Activated CD4-positive, CD25-positive, alpha-beta regulatory T cell treated with anti-CD3 and anti-CD28 coated beads, Interleukin-2, amount 50 U/mL, for 16 hours (primary cell): ENCODE measurements at places on chromosomes 16 and 17.

GRCh38 chr17:78414178-78415162 lies 36.0 kb downstream of the PGS1 start:
- no peak for DNase-seq

- DNase-seq: no peak
Measured at GRCh38 chr17:33560165-33560564, 267.1 kb upstream of the ASIC2 start.

DNA sequence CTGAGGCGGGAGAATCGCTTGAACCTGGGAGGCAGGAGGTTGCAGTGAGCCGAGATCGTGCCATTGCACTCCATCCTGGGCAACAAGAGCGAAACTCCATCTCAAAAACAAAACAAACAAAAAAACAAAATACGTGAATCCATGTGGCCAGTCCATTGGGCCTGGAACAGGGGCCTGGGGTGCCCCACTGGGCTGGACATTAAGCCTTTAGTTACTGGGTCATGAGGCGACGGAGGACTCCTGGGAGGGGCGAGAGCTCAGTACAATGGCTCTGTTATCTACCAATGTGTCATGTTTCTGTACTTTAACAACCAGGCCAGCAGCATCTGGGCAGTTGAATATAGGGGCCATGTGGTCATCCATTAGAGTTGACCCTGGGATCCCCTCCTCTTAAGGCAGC lies 18.9 kb upstream of the CLEC18A start:
- DNase-seq: no peak

DNA sequence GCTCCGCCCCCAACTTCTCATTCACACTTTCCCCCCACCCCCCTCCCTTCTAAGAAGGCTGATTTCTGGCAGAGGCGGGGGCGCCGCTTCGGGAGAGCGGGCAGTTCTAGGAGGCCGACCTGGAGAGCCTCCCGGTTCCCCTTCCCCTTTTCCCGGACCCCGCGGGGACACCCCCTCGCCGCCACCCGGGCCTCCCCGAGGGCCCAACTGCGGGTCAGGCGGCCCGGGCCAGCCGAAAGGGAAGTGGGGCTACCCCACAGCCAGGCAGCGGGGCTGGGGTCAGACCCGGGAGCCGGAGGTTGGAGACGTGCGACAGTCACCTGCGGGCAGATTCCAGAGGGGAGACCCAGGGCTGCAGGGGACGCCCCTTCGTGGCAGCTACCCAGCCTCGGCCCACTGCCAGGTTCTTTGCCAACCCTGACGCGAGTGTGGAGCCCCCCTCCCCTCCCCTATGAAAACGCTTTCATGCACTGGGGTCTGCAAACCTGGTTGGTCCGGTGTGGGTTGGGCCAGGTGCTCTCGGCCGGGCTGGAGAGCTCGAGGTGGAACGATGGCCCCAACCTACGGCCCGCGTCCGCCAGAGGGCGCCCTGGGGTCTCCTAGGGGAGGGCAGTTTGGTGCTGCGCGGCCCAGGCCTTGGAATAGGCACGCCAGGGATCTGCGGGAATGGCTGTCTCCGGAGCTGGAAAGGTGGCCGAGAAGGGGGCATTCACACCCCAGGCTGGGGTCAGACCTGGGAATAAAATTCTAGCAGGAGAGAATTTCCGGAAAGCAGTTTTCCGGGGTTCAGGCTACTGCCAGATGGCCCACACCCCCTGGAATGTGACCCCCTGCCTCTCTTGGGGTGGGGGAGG lies 721 bp upstream of the SOCS3 start:
- peak; percentile 83 for DNase-seq

DNA sequence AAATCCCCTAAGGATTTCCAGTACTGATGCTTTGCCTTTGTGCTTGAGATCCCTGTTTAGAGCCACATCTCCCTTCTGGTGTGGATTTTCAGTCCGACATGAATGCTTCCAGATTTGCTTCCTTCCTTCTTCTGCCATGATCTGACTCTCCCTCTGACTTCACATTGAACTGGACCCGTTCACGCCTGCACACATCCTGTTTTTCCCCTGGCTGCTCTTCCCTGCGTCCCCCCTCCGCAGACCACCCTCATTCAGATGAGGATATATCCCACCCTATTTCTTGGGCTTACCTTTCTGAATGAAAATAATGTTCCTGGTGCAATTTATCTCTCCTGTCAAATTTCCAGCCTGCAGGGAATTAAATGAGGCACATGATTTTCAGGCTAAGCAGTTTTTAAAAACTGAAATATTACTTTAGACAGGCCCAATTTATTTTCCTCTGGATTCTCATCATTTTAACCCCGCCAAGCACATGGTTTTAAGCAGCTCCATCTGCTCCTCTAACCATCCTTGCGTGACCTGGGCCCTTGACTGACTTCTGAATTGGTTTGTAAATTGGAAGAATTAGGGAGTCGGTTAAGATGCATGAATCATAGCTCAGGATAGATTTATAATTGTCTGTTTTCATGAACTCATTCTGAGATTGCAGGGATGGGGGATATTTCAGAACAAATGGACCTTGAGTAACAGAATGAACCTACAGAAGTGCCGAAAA lies 59.2 kb downstream of the BMERB1 start:
- no peak for DNase-seq

DNA sequence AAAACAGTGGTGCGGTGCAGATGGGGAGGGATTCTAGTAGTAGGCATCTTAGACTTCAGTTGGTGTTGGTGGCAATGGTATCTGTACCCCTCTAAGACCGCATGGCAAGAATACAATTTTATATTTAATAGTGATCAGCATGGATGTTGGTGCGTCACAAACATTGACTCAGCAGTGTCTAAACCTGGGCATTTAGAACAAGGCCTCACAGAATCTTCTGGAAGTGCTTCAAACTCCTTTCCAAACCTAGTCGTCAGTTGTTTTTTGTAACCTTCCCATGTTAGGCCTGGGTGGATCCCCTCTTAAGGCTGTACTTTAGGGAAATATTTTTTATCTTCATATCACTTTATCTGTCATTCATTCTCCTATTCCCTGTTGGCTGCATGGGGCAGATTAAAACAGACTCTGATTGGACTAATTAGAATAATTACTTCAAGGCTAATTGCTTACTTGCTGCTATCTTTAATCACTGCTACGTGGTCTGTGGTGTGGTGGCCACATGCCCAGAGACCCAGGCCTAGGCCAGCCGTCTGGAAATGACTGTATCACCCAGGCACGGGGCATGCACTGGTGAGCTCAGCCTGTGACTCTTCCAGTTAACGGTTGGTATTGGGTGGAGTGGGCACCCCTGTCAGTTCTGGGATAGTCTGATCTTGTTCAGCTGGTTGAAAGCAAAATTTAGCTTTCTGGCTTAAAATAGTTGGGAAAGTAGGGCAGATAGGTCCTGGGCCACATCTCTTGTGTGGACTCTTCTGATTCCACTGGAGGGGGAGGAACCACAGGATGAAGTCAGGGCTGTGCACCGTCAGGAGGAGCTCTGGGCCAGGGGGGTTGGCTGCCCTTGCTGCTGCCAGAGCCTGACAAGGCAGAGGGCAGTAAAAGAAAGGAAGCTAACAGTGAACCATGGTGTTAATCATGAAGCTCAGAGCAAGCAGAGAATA lies 4.5 kb downstream of the ALKBH5 start:
- DNase-seq: no peak

GRCh38 chr16:1876468-1876867 lies 4.5 kb upstream of the MEIOB start:
- no peak for DNase-seq

DNA sequence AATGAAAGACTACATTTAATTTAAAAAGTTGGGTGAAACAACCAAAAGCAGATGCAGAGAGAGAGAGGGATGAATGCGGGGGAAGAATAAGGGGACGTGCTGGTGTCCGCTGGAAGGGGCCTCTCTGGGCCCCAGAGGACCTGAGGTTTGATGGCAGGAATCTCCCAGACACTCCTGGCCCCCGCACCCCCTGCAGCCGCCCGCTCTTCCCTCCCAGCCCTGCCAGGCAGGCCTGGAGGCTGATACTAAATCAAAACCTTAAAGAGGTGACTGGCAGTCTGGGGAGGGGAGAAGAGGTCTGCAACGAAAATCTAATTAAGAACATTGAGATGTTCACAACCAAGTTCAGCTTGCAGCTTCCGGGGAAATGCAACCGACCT lies 2.4 kb downstream of the FOXL1 start:
- DNase-seq: no peak

- DNase-seq: no peak
Measured at GRCh38 chr16:81486540-81487061, 42.0 kb downstream of the CMIP start.

- no peak for DNase-seq
Measured at GRCh38 chr17:59626756-59627155, 7.1 kb downstream of the CLTC start.

DNA sequence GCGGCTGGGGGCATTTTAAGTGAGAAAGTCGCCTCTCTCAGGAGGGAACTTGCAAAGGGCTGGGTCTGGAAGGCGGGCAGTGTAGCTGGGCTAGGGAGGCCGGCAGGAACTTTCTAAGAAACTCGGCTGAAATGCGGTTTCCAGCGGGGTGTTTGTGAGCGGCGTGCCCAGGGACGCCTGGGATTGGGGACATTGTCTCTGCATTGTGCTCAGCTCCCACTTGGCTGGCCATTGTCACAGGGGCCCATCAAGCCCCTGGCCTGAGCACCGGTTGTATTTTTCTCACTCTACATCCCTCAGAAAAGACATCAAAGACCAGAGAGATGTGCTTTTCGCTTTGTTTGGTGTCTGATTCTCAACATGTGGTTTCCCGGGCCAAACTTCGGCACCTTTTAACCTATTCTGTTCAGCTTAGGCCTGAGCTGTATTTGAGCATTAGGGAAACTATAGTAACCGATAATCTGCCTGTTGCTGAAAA lies 291.1 kb upstream of the IRX3 start:
- no peak for DNase-seq

DNA sequence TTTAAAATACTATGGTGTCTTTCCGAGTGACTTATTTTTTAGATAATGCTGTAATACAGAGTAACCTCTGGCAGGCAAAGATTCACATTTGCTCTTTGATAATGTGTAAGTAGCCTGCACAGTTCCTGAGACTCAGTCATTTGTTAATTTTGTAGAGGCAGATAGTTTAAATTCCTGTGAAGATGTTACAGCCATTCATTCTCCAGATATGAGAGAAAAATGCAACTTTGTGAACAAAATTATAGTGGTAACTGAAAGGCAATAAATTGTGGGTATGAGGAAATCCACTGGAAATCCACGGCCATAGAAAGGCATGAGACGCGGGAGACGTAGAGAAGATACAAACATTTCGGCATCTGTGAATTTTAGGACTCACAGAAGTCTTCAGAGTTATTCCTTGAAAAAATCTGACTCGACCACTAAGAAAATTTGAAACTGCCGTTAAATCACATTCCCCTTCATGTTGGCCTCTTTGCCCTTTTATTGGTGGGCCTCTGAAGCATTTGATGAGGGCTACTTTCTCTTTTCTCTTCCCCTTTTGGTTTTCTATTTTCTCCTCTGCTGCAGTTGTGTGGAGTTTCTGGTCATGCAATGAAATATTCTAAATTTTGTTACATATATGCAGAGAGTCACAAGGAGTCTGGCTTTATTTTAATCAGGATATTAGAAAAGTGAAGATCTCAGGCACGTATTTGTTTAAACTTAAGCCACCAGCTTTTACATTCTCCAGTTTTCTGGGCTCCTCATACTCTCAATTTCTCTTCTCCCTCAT lies 18.8 kb downstream of the HS3ST3A1 start:
- DNase-seq: no peak

DNA sequence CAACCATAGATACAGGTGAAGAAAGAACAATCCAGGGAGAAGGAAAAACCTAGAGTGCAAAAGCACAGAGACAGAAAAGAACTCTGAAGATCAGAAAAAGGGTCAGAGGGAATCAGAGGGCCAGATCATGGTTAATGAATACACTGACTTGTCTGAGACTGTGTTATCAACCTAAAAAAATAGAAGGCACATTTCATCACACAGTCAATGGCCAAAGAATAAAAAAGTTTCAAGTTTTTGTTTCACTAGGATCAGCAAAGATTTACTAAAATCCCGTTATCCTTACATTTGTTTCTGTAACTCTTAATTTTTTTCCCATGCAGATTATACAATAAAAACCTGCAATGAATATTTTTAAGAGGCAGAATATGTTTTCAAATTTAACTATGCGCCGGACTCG lies 38.5 kb downstream of the CNOT1 start:
- no peak for DNase-seq

GRCh38 chr16:81405702-81406113 lies 38.9 kb upstream of the CMIP start:
- no peak for DNase-seq

DNA sequence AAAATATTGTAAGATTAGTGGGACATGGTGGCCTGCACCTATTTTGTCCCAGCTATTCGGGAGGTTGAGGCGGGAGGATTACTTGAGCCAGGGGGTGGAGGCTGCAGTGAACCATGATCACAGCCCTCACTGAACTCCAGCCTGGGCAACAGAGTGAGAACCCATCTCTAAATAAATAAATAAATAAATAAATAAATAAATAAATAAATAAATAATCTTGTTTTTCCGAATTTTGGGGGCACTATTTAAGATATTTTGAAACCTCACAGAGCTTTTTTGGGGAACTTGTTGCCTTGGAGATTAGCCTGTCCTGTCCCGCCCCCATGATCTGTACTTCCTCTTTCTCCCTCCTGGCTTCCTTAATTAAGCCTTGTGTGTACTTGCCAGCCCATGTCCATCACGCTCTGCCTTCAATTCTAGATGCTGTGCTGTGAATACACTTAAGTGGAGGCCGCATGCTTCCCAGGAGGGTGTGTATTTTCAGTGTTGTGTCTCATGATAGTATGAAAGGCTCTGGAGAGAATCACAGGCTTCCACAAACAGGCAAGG lies 4.4 kb downstream of the LGALS9 start:
- no peak for DNase-seq

- no peak for DNase-seq
Measured at GRCh38 chr16:72255786-72256185, 83.8 kb upstream of the PMFBP1 start.

GRCh38 chr16:67346341-67346740 lies 19.7 kb downstream of the LRRC36 start:
- DNase-seq: no peak

GRCh38 chr16:88424587-88425235 lies 28.4 kb upstream of the ZFPM1 start:
- DNase-seq: no peak

DNA sequence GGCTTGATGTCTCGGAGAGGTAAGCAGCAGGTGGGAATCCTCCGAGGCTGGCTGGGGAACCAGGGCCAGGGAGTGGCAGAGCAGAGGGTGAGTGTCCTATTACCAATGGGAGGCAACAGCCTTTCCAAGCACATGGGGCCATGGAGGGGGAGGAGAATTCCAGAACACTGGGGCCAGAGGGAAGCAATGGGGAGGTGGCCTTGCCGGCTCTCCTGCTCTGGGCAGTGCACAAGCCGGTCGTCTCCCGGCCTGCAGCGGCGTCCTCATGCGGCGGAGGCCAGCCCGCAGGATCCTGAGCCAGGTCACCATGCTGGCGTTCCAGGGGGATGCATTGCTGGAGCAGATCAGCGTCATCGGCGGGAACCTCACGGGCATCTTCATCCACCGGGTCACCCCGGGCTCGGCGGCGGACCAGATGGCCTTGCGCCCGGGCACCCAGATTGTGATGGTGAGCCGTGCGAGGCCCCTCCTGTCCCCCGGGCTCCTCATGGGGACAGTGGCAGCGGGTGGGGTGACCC lies 21.9 kb downstream of the SGSH start:
- DNase-seq: no peak

- no peak for DNase-seq
Measured at GRCh38 chr17:65678546-65678945, 117.1 kb upstream of the AXIN2 start.

- no peak for DNase-seq
Measured at GRCh38 chr16:15833541-15833940, 23.3 kb downstream of the MYH11 start.
